HS-27A (cell line): ENCODE measurements at places on chromosomes 1 and 21.

- no peak for DNase-seq
These were observed 15.8 kb downstream of the DEPDC1 start for GRCh38 chr1:68481041-68481440.

- no peak for DNase-seq
These were observed 26.7 kb downstream of the ATG4C start for GRCh38 chr1:62810420-62811274.

DNA sequence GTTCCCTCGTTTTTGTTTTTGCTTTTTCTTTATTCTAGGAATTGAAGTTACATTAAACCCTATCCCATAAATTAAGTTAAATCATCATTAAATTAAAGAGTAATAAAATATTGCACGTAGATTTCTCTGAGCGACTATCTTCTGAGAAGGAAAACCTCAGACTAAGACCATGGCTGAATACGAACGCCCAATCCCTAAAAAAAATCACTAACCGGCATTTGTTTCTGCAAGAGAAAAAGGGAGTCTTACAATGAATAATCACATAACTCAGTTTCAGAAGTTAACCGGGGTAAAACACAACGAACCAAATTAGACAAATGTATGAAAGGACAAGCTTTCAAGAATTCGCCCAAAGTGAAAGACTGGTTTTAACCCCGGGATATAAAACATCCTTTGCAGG is 1.3 kb downstream of the PIK3R3 start:
- no peak for DNase-seq

DNA sequence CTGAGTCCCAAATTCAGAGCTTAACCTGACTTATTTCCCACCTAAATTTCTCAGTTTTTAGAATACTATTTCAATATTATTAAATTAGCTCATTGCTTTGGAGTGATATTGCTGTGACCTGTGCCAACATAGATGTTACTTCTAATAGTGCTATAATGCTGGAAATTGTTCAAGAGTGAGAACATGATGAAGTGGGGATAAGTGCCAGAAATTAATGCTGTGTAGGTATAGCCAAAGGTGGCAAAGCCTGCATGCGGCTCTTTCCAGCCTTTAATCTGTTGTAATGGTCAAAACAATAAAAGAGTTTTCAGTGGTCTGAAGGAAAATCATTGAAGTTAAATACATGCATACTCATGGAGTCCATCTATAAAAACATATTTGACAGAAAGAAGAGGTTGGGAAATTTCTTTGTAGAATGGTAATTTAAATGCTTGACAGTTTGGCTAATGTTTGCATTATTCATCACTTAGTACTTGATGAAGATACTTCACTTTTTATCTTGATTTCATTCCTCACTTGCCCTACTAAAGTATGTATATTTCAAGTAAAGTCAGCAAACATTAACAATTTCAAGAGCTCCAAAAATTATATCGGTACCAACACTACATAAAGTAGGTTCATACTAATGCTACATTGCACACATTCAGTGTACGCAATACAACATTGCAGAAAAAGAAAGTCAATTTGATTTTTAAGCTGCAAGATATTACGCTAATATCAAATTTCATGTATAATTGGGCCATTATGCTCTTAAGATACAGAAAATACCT is 82.1 kb downstream of the OLFM3 start:
- no peak for DNase-seq

DNA sequence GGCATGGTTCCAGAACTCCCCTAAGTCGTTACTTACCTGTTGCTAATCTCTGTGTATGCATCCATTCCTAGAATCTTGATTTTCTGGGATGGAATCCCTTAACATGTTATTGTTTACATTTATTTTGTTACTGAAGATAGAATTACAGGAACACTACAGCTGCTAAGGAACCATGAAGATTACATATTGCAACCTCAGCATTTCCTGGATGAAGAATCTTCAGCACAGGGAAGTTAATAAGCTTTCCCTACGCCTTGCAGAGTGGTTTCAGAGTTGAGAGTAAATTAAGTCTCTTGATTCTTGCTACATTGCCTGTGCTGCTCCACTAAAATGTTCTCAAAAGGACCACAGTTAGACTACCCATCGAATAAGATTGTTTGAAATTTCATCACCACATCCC is 31.4 kb upstream of the GBP6 start:
- DNase-seq: no peak

GRCh38 chr1:184199438-184200085 is 148.0 kb downstream of the TSEN15 start:
- no peak for DNase-seq

- no peak for DNase-seq
These were observed 5.0 kb upstream of the KRTAP12-1 start for GRCh38 chr21:44686843-44687561.

DNA sequence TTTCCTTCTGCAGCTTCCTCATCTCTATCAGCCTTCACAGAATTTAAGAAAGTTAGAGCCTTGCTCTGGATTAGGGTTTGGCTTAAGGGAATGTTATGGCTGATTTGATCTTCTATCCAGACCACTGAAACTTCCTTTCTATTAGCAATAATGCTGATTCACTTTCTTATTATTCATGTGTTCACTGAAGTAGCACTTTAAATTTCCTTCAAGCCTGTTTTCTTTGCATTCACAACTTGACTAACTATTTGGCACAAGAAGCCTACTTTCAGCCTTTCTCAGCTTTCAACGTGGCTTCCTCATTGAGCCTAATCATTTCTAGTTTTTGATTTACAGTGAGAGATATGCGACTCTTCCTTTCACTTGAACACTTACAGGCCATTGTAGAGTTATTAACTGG is 528.5 kb downstream of the PLPP3 start:
- no peak for DNase-seq

DNA sequence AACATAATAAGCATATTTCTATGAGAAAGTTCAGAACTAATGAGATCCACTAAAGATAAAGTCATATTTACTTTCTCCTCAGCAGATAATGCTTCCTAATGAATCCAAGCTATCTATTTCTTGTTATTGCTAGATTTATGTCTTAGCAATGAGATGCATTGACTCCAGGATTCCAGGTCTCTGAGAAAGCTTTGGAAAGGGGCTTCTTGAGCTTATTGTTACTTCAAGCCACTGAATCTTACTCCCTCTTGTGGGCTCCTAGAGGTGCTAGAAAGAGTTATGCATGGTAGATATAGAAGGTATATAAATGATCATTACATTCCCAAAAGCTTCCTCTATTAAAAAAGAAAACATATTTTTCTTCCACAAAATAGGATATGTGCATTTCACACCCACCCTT is 246.4 kb upstream of the ADAMTS5 start:
- no peak for DNase-seq

DNA sequence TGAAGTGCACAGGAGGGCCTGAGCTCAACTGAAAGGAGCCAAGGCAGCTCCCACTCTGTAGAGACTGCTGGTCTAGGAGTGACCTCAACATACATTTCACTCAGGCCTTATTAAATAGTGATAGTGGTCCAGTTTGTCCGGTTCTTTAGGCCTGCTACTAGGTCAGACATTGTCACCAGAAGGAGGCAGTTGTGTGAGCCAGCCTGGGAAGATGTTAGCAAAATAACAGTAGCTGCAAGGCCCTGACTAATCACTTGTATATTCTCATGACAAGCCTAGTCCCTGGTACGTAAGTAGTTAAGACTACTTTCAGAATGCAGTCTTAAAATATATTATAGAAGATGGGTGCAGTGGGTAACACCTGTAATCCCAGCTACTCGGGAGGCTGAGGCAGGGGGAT is 264.0 kb upstream of the CAMK1G start:
- no peak for DNase-seq

DNA sequence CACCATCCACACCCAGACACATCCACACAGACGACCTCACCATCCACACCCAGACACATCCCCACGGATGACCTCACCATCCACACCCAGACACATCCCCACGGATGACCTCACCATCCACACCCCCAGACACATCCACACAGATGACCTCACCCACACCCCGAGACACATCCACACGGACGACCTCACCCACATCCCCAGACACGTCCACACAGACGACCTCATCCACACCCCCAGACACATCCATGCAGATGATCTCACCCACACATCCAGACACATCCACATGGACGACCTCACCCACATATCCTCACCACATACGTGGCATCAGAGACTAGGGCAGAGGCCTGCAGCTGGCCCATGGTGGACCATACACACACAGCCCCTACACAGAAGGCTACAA is 14.7 kb upstream of the FABP3 start:
- DNase-seq: no peak

DNA sequence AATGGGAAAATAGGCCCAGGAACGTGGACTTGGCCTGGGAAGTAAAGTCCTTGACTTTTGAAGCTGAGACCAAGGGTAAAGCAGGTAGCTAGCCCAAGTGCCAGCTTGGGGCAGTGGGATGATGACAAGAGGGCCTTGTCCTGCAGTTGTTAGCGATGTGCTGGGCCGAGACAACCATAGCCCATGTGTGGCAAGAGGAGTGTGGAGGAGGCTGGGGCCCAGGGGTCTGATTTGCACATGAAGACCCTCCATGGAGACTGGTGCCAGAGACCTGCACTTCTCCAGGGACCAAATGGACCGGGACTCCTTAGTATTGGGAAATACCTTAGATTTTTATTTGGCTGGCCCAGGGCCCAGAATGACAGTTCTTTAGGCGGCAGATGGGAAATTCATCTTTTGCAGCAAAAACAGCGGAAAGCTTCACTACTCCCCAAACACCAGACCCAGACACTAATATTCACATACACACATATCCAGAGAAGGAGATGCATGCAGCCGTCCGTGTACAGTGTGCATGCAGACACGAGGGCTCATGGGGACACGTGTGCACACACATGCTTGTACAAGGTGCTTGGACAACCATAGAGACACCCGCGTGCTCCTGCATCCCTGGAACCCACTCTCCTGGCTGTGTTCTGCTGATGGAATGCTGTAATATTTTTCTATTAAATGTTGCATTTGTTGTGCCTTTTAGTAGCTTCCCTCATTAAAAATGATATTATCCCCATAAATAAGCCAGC is 78.1 kb upstream of the CSF3R start:
- no peak for DNase-seq

DNA sequence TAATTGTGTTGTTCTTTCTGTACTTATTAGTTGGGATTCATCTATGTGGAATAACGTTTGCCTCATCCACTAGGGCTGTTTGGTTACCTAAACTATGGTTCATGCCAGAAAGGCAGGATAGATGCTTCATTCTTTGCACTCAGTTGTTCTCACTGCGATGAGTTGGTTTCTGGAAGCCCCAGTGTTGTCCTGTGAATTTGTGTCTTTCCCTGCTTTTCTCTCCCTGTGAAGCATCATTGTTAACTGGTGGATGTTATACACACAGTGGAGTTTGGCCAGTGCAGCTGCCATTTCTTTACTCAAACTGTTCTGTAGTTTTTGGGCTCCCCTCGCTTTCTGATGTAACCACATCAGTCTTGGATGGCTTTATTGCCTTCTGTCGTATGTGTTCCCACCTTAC is 143.6 kb upstream of the COL6A1 start:
- no peak for DNase-seq

GRCh38 chr1:103517380-103518047 is 8.0 kb upstream of the RNPC3 start:
- DNase-seq: no peak

DNA sequence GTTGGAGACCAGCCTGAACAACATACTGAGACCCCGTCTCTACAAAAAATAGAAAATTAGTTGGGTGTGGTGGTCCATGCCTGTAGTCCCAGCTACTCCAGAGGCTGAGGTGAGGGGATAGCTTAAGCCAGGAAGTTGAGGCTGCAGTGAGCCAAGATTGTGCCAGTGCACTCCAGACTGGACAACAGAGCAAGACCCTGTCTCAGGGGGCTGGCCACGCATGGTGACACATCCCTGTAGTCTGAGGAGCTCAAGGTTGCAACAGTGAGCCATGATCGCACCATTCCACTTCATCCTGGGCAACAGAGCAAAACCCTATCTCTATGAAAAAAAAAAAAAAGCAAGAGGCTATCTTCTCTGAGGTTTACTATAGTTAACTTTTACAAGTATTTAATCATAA is 12.7 kb upstream of the UBE4B start:
- DNase-seq: no peak

DNA sequence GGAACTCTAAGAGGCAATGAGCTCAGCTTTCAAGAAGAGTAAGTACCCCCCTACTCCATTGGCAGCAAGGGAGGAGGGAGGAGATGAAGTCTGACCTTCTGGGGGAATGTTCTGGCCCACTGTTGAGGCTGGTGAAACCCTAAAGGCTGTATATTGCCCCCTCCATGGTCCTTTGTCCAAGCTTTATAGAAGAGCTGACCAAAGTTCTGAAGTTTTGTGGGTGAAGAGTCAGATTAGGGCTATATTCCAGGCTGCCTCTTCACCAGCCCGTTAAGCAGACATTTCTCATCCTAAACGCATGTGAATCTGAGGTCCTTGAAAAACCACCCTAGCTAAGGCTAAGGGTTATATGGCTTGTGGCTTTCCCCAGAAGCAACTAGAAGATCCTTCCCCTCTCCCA is 1.4 kb downstream of the C1orf94 start:
- no peak for DNase-seq

- DNase-seq: no peak
These were observed 64.6 kb downstream of the GRIK1 start for GRCh38 chr21:29875036-29875716.

DNA sequence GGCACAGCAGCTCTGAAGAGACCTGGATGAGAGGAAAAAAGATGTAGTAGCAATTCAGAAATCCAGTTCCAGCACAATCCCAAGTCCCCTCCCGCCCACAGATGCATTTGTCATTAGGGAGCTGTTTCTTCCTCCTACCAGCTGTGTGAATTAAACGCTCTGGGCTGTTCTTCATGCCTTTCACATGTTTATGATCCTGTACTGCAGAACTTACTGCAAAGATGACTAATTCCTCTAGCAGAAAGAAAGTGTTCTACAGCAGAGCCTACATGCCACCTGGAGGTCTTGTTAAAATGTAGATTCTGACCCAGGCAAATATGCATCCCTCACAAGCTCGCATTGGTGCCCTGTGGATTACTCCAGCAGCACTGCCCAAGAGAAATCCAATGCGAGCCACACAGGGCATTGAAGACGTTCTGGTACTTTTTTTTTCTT is 6.5 kb downstream of the ENO1 start:
- DNase-seq: no peak

GRCh38 chr1:113515498-113515897 is 125.2 kb downstream of the MAGI3 start:
- no peak for DNase-seq

GRCh38 chr1:33374336-33375105 is 53.6 kb upstream of the A3GALT2 start:
- DNase-seq: no peak

GRCh38 chr1:32622806-32623681 is 27.3 kb downstream of the ZBTB8OS start:
- DNase-seq: no peak
